ENCODE measurements at places on chromosomes 2 and 18. TPM values are rescaled to one million over a fixed set of nuclear protein-coding genes. Genes with fewer than 3 reads are reported as not detected.
A peak's percentile ranks its signal among the peaks of the same experiment; 100 is the strongest.

- DNase-seq: no peak
Measured at GRCh38 chr18:13235981-13236380, 17.4 kb downstream of the LDLRAD4 start.

- DNase-seq: no peak
Measured at GRCh38 chr2:237561221-237561620, 5.2 kb upstream of the PRLH start.

GRCh38 chr18:7727361-7728076 is 160.4 kb downstream of the PTPRM start:
- DNase-seq: no peak

TGFA gene
- total RNA-seq: 6.6 TPM

GRCh38 chr2:104758199-104758620 is 95.7 kb upstream of the POU3F3 start:
- DNase-seq: peak; percentile 40

DNA sequence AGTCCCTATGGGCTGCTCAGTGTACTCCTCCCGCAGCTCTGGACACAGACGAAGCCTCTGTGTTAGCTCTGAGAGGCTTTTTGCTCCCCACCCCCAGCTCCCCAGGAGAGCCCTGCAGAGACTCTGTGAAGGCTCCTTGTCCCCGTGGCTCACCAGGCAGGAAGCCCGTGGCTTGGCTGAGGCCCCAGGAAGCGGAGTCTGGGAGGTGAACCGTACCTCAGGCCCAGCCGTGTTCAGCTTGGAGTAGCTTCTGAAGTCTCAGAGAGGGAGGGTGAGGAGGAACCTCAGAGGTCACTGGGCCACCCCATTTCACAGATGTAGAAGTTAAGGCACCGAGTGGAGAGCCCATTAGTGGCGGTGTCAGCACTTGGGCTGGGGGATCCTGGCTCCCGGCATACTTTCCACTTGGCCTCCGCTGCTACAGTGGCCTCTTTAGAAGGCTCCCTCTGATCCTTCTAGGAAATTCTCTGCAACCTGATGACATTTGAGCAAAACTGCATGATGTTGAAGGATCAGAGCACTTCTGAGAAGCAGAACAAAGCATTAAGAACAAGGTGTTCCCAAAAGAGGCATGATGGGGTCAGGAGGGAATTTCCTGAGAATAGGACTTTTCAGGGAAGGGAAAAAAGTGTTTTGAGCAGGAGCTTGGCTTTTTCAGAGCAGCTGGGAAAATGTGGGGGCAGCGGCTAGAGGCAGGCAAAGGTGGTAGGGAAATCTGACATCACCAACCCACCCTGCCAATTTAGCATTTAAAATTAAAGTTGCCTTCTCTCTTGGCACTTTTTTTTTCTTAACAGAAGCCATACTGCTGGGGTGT is 79.1 kb downstream of the MCFD2 start:
- DNase-seq: peak; percentile 80

DNA sequence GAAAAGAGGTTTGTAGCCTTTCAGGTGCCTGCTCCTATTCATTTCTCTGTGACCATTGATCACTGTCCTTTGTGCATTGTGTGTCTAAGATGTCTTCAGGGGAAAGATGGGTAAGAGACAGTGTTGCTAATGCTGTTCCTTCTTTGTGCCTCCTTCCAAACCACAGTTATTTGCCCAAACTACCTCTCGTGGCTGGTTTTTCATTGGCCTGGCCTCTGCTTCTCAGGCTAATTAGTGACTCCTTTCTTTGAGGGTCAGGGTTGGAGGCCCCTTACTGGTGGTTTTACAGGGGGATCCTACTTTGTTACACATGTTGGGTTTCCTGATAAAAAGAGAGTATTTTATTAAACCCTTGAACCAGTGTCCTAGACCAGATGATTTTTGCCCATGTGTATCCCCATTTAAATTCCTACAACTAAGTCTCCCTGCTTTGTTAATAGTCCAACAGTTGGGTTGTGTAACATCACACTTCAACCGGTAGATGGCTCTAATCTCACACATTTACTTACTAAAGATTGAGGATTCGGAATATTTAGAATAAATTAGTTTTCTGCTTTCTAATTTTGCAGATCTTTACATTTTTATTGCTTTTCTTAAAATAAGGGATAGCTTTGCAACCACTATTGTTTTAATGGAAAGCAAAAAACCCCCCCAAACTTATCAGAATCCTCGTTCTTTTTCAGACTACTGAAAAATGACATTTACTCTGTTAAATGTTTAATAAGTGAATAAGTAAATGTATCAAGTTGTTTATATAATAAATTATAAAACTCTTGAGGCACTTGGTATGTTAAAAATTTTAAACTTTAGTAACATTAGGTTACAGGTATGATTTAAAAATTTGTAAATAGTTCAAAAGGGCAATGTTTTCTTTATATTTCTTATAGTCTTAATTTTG is 2.4 kb downstream of the MARS2 start:
- DNase-seq: peak; percentile 31

GRCh38 chr2:236775511-236775910 is 205.9 kb downstream of the ACKR3 start:
- DNase-seq: no peak

- DNase-seq: no peak
Measured at GRCh38 chr18:25100418-25100817, 251.5 kb downstream of the ZNF521 start.

DNA sequence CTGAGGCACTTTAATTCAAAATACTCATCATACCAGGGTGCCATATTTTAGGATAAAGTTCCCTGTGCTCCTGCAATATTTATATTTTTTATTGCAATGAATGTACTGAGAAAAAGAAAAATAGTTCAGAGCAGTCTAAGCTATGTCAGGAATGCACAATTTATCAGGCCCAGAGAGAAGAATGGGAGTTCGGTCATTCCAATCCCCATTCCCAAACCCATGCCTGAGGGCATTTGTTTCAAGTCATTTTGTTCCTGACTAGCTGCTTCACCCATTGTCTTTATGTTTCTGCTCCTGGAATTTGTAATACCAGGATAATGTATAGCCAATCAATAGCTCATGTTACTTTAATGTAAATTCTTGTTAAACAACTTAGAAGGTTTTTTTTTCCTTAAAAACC is 24.4 kb upstream of the FTCDNL1 start:
- DNase-seq: no peak

CIDEA gene
- total RNA-seq: not detected

GRCh38 chr2:40751981-40752380 is 300.1 kb upstream of the SLC8A1 start:
- DNase-seq: no peak

ARHGAP28 gene
- total RNA-seq: 3.6 TPM

GRB14 gene
- 2.9 TPM for total RNA-seq

STPG4 gene
- total RNA-seq: not detected

DNAJB2 gene
- 20.2 TPM for total RNA-seq

IL37 gene
- total RNA-seq: not detected

DNA sequence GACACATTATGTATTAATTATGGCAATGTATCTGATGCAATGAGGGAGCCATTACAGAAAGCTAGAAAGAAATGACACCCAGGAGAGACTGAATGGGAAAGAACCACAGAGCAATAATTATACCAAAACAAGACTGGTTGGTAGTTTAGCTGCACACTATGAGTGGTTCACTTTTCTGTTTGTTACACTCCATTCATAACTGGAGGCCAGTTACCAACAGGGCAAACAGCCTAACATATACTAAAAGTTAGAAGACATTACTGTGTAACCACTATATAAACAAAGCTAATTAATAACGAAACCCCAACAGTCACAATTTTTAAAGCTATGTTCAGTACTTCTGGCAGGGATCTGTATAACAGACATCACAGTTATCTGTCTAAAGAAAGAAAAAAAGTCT is 49.4 kb downstream of the NBAS start:
- no peak for DNase-seq

SLC30A3 gene
- total RNA-seq: 0.11 TPM

GRCh38 chr2:223697892-223698645 is 95.9 kb upstream of the SCG2 start:
- no peak for DNase-seq

DNA sequence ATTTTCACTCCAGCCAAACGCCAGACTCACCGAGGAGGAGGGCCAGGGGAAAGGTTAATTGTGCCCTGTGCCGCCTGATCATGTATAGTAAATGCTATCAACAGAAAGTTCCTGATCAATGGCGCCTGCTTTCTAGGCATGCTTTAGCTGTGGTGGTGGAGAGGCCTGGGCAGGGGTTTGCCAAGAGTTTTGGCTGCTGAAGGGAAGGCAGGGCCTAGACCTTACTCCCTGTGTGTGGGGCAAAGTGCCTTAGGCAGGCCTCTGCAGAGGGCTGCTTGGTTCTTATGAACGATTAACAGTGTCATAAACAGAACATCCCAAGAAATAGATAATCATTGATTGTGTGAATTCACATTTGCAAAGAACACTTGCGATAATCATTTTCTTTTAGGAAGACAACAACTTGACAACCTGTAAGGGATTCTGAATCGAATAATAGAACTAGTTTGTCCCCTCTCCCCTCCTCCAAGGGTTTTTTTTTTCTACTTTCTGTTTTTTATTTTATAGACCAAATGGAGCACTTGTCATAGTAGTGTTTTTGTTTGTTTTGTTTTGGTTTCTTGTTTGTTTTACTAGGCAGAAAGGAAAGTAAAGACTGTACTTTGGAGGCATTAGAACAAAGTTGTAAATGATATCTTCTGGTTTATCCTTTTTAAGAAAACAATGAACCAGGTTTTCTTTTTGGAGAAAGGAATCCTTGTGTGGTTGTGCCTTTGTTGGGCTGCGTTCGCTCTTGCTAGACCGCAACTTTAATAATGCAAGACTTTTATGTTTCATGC is 6.5 kb downstream of the TSHZ1 start:
- DNase-seq: no peak

BMP10 gene
- total RNA-seq: not detected

CD226 gene
- total RNA-seq: 0.91 TPM

- DNase-seq: no peak
Measured at GRCh38 chr2:103785956-103786355, 1024.1 kb downstream of the TMEM182 start.

DNA sequence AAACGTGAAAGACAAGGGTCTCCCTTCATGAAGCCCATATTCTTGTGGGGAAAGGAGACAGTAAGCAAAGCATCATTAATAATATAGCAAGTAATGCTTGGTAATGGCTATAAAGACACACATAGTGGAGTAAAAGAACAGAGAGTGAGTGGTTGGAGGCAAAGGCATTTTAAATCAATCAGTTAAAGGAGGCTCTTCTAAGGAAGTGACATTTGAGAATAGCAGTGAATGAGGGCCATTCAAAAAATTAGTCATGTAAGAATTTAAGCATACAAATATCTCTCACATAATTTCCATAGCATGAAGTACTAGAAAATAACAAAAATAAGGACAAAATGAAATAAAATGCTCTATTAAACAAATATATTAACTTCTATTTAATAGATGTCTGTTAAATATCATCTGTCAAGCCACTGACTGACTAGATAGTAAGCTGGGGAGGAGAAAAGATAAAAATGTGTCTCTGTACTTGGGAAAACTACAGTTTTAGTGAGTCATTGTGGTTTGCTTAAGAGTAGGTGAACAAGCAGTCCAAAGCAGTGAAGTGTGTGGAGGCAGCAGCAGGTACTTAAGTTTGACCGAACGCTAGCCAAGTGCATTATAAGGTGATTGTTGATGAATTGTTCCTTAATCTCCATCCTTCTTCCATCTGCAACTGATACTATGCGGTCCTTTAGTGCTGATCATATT is 160.1 kb downstream of the PARD3B start:
- DNase-seq: peak; percentile 43

GRCh38 chr2:127275789-127276188 is 18.2 kb downstream of the ERCC3 start:
- DNase-seq: no peak

GRCh38 chr2:2164326-2164917 is 166.7 kb downstream of the MYT1L start:
- no peak for DNase-seq

GRCh38 chr2:72325592-72326422 is 178.1 kb upstream of the CYP26B1 start:
- DNase-seq: peak; percentile 20

CACNB4 gene
- 0.12 TPM for total RNA-seq

Measured in Daoy (cell line).